H54 (cell line): ENCODE measurements at places on chromosomes 11 and 22.

- DNase-seq: no peak
These were observed 28.7 kb downstream of the LGR4 start for GRCh38 chr11:27443746-27444507.

GRCh38 chr11:75264356-75264755, 23.8 kb downstream of the TPBGL start:
- no peak for DNase-seq

DNA sequence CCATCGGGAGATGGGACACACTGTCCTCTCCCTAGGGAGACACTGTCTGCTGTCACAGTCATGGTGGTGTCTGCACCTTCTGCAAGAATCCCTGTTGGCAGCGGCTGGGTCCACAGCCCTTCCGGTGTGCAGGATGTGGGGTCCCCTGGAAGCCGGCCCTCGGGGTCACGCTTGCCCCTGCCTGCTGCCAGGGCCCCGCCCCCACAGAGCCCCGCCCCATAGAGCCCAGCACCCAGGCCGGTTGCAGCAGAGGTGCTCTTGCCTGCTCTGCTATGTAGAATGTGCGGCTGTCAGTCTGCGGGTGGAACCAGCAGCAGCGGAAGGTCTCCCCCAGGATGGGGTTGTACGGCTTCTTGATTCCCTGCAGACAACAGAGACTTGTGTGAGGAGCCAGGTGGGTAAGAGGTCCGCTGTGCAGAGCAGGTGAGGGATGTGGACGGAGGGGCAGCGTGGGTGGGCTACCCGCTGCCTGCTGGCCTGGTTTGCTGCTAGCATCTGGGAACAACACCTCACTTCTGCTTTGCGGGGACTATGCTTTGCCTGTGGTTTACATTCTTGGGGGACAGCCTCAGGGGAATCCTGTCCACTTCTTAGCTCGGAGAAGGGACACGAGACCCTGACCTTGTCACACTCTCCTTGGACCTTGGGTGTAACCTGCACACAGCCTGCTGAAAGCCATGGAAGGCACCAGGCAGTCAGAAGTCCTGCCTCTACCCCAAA, 44.9 kb upstream of the CARS1 start:
- no peak for DNase-seq

DNA sequence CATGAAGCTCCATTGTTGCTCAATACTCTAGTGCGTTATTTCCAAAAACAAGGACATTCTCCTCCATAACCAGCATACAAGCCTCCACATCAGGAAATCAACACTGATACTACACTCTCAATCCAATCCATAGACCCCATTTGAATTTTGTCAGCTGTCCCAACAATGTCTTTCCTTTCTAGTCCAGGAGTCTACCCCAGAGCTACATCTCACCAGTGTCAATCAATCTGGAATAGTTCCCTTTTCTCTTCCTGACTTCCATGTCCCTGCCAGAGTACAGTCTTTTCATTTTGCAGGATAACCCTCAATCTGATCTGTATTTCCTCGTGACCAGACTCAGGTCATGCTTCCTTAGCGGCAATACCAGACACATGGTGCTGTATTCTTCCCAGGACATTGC, 43.0 kb downstream of the TCF20 start:
- DNase-seq: no peak

DNA sequence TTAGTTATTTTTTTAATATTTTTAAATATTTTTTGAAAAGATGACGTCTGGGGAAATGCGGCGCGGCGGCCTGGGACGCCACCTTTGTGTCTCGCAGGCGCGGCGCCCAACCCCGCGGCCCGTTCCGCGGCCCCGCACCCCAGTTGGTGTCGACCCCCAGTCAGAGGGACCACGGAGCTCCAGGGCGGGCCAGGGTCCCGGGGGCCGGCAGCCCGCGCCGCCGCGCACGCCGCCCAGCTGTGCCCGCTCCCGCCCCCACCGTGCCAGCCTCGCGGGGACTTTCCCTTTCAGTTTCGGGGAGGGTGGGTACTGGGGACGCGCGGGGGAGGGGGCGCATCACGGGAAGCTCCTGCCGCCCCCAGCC, 1.6 kb downstream of the CCND1 start:
- DNase-seq: no peak

DNA sequence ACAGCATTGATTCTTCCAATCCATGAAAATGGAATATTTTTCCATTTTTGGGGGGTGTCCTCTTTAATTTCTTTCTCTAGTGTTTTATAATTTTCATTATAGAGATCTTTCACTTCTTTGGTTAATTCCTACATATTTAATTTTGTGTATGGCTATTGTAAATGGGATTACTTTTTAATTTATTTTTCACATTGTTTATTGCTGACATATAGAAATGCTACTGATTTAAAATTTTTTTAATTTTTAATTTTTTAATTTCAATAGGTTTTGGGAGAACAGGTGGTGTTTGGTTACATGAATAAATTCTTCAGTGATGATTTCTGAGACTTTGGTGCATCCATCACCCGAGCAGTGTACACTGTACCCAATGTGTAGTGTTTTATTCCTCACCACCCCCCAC, 26.6 kb upstream of the OOSP4B start:
- DNase-seq: no peak

DNA sequence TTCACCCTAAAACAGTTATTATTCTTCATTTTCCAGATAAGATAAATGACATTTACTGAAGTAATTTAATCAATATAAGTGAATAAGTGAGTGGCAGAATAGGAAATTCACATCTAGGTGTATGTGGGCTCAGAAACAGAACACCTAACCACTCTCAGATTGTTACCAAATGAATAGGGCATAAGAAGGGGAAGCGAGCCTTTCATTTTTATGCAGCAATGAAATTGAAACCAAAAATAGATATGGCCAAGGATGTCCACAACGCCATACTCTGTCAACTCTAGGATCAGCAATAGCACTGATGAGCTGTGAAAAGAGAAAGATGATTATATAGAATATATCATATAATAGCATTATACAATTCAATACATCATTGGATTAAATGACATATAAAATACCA, 398.1 kb upstream of the API5 start:
- DNase-seq: no peak

GRCh38 chr22:38049812-38050619, 7.2 kb upstream of the PICK1 start:
- DNase-seq: no peak

DNA sequence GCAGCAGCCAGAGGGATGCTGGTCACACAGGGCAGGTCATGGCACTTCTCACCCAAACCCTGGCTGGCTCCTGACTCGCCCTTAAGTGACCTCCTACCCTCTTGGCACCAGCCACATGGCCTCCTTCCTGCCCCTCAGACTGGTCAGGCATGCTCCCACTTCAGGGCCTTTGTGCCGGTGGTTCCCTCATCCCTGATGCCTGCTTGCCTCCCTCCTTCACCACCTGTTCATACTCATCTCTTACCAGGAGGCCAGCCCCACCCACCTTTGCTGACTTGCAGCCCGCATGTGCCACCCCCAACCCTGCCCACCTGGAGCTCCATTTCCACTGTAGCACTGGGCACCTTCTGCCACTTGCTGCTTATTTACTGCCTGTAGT, 20.1 kb downstream of the GNAZ start:
- DNase-seq: no peak

GRCh38 chr11:75467881-75468280, 34.9 kb upstream of the KLHL35 start:
- DNase-seq: no peak

DNA sequence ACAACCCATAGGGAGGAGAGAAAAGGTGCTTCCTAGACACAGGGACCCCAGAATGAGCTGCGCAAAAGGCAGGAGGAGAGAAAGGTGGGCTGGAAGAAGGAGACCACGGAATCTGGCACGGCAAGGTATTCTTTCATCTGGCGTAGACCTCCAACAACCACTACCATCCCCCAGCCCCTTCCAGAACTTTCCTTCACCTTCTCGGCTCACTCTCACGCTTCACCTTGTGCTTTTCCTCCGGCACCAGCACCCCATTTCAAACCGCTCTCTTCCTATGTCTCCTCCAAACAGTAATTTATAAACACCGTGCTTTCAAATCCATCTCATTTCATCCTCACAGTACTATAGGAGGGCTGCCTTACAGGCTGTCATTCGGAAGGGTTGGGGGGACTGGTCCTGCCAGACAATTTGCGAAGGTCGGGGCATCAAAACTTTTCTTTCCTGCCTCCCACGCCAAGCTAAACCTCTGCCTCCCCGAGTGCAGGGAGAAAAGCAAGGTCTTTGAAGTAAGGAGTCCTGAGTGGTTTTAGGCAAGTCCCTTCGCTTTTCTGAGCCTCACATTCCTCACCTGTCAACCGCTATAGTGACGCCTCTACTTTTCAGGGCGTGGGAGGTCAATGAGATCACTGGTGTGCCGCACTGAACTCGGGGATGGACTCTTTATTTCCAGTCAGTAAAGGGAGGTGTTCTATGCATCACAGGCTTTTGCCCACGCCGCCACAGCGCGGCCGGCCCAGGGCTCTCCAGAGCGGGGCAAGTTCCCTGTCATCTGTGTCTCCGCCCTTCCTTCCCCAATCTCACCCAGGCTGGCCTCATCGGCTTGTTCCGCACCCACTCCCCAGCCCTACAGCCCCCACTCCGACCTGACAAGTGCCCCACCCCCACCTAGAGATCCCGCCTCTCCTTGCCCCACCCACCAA, 800 bp downstream of the KCTD21 start:
- DNase-seq: peak; percentile 75

- no peak for DNase-seq
These were observed 31.5 kb upstream of the RAB38 start for GRCh38 chr11:88206751-88207150.

- no peak for DNase-seq
These were observed 158.4 kb downstream of the ATG16L2 start for GRCh38 chr11:72972496-72973128.
